ENCODE measurements at places on chromosomes 5 and 9.

GRCh38 chr5:110634475-110634874 is 92.0 kb downstream of the TMEM232 start:
- H3K27ac ChIP-seq = no peak overlapping the region
- H3K4me3 ChIP-seq = no peak overlapping the region
- no peaks in the 10 kb centered on the region for H3K36me3 ChIP-seq
- DNase-seq = no peak

DNA sequence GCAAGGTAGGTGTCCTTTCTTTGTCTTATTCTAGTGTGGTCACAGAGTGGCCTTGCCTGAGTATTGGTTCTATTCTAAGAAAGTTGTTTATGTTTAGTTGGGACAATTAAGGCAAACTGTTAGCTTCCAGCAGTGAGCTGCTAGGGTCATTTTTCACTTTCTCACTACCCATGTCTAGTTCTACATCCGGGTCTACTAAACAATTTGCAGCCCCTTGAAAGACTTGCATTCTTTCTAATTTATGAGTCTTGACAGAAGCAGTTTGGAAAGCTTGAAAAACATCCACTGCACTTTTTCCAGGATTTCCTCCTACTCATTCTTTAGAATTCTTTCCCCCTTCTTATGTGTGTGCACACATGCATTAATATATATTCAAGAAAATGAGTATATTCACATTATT is 892.2 kb upstream of the ACO1 start:
- no peak overlapping the region for H3K27ac ChIP-seq
- H3K36me3 ChIP-seq = no peaks in the 10 kb centered on the region
- no peaks in the 10 kb centered on the region for H3K27me3 ChIP-seq
- no peak overlapping the region for H3K4me3 ChIP-seq

DNA sequence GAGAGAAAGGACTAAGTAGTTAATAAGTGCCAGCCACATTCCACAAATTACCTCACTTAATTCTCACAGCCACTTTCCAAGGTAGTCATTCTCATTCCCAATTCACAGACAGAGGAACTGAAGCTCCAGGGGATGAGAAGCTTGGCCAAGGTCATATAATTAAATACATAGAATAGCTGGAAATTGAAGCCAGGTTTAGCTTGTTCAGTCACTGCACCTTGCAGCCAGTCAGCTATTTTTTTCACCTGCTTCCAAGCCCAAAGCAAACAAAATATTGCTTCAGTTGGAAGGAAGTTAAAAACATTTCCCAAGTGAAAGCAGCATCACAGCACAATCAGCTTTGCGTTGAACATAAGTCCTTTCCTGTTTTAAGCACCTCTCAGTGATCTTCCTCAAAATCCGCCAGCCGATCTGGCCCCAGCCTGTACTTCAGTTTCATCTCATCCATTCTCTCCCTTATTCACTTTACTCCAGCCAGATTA is 4.8 kb downstream of the ALDH1A1 start:
- peaks cover 7% of the 10 kb centered on the region for H3K4me1 ChIP-seq
- H3K4me3 ChIP-seq = no peak overlapping the region
- no peak overlapping the region for H3K27ac ChIP-seq
- H3K36me3 ChIP-seq = no peaks in the 10 kb centered on the region

- H3K4me3 ChIP-seq = no peak overlapping the region
- H3K27me3 ChIP-seq = peaks cover 61% of the 10 kb centered on the region
- peaks cover 11% of the 10 kb centered on the region for H3K4me1 ChIP-seq
- no peak overlapping the region for H3K27ac ChIP-seq
- H3K36me3 ChIP-seq = no peaks in the 10 kb centered on the region
Observed at GRCh38 chr9:116156621-116157314, 3.2 kb downstream of the PAPPA start.

- DNase-seq = no peak
- no peak overlapping the region for H3K27ac ChIP-seq
- no peak overlapping the region for H3K4me3 ChIP-seq
- no peaks in the 10 kb centered on the region for H3K36me3 ChIP-seq
- H3K27me3 ChIP-seq = peaks cover 64% of the 10 kb centered on the region
- no peaks in the 10 kb centered on the region for H3K4me1 ChIP-seq
Observed at GRCh38 chr9:126219648-126220063, 107.0 kb upstream of the MVB12B start.

DNA sequence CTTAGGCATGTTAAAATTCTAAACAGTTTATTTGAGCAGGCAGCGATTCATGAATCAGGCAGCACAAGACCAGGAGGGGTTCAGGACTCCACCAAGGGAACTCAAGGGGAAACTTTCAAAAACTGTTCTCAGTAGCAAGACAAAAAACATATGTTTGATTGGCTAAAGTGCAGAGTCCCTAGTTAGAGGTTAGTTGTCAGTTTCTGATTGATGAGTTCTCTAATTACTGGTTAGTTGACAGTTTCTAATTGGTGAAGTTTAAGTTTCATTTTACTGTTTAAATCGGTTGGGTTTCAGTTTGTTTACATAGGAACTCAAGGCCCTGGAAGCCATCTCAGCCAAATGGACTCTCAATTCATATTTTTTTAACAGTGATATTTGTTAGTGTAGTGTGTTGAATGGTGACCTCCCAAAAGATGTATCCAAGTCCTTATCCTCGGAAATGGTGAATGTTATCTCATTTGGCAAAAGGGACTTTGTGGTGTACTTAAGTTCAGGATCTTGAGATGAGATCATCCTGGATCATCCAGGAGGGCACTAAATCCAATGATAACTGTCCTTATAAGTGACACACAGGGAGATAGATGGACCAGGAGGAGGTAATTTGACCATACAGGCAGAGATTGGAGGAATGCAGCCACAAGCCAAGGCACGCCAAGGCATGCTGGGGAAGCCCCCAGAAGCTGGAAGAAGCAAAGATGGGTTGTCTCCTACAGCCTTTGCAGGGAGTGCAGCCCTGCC is 219.2 kb upstream of the RAI14 start:
- no peak overlapping the region for H3K4me3 ChIP-seq
- no peak for DNase-seq
- H3K4me1 ChIP-seq = no peaks in the 10 kb centered on the region
- peaks cover 16% of the 10 kb centered on the region for H3K27me3 ChIP-seq
- no peak overlapping the region for H3K27ac ChIP-seq
- no peaks in the 10 kb centered on the region for H3K36me3 ChIP-seq

DNA sequence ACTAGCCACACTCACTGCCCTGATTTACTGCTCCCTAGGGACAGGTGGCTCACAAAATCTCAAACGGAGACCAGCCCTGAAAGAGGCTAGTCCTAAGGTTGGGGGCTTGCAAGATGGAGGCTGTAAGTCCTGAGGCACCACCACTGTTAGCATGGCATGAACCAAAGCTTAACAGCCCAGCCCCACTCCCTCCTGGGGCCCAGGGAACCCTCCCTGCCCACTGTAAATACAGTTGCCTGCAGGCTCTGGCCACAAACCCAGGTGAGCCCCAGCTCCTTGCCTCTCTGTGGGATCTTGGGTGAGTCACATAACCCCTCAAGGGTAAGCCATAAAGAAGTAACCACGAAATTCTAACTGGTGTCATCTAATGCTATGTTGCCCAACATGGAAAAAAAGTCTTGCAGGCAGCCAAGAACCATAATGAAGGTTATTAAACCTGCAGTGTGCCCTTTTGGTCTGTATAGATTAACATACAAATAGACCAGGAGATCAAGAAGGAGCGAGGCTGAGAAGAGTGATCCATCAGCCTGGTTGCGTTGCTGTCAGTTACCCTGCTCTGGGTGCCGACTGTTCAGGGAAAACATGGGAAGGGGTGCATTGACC is 1.7 kb upstream of the POMT1 start:
- H3K27me3 ChIP-seq = no peaks in the 10 kb centered on the region
- DNase-seq = peak; percentile 77
- H3K36me3 ChIP-seq = peaks cover 24% of the 10 kb centered on the region
- H3K4me3 ChIP-seq = peak overlapping the region; percentile 83
- peak overlapping the region; percentile 94 for H3K27ac ChIP-seq

DNA sequence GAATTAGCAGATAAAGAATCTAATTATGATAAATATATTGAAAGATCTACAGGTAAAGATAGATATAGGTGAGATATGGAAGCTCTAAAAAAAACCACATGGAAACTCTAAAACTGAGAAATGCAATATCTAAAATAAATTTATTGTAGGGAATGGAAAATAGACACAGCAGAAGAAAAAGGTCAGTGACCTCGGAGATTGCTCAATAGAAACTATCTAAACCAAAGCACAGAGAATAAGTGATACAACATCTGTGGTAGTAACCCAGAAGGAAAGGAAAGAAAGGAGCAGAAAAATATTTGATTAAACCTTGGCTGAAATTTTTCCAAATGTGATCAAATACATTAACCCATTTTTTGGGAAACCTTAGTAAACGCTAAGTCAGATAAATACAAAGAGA is 43.1 kb upstream of the GLIPR2 start:
- DNase-seq = no peak
- H3K4me3 ChIP-seq = no peak overlapping the region
- H3K27ac ChIP-seq = no peak overlapping the region
- H3K4me1 ChIP-seq = peaks cover 18% of the 10 kb centered on the region
- peaks cover 4% of the 10 kb centered on the region for H3K36me3 ChIP-seq

DNA sequence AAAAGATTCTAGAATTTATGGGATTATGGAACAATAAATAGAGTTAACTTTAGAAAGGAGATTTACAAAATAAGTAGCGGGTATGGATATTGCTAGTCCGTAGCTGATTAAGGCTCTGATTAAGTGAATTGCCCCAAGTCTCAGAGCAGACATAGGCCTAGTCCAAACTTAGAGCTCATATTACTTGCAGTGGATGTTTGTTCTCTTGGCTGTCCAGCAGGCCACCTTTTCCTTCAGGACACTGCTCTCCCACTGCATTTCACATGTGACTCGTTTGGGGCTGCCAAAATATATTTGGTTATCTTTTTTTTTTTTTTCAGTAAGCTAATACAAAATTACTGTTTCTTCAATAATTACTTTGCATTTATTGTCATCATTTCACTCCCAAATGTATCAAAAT is 76.6 kb downstream of the ARRDC3 start:
- no peaks in the 10 kb centered on the region for H3K27me3 ChIP-seq
- H3K4me3 ChIP-seq = no peak overlapping the region
- H3K4me1 ChIP-seq = peaks cover 9% of the 10 kb centered on the region
- DNase-seq = no peak
- no peak overlapping the region for H3K27ac ChIP-seq

DNA sequence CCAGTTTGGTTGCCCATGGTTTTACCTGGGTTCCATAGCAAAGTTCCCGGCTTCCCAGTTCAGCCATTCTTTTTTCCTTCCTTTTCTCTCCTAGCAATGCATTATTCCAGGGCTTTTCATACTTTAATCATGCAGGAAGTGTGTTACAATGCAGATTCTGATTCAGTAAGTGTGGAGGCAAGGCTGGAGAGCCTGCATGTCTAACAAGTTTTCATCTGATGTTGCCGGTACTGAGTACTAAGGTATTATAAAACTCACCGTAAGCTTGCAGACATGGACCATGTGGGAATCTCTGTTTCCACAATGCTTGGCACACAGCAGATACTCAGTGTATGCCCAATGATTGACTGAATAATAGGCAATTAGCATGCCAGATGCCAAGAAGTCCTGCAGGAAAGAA is 102.9 kb upstream of the SHB start:
- H3K4me1 ChIP-seq = no peaks in the 10 kb centered on the region
- DNase-seq = no peak
- H3K27me3 ChIP-seq = peaks cover 3% of the 10 kb centered on the region
- no peak overlapping the region for H3K4me3 ChIP-seq

All from activated CD4-positive, alpha-beta T cell treated with anti-CD3 and anti-CD28 coated beads for 36 hours (primary cell).